EL (cell line): ENCODE measurements at places on chromosomes 3 and 15.

DNA sequence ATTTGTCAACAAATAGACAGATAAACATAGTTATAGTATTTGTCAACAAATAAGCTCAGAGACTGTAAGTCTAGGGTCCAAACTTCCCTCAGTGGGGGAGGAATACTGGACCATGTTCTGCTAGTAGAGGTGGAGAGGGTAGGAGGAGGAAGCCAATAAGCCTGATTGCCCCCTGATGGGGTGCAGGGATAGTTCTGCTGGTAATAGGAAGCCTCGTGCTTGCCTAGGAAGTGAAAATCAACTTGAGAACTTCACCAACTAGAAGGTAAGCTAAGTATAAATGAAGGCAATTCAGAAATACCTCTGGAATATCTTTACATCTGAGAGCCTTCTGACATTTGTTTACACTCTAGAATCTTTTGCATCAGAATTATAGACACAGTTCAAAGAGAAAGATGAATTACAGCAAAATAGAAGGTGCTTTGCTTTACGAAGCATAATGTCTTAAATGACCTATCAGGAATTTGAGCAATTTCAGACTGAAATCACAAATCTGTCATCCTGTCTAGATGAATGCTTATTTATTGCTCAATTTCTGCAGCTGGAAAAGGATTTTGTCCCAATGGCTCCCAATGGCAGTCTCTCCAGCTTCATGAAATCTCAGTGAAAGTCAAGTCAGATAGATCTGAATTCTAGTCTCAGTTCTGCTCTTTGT lies 225.6 kb upstream of the TBC1D5 start:
- DNase-seq = no peak

DNA sequence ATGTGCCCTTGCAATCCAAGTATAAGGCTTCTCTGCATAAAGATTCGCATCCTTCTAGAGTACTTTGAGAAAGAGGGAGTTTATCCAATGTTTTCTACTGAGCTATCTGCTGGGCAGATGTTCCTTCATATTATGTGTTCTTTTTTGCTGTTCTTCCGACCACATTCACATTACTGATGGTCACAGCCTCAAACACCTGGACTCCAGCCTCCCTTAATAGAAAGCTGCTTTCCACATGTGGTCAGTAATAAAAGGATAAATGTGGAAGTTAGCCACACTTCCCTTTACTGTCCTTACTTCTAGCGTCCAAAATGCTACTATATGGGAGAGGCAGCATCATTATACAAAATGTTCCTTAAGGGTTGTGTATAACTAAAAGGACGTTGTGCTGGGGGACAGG lies 116.9 kb downstream of the CD47 start:
- DNase-seq = no peak

DNA sequence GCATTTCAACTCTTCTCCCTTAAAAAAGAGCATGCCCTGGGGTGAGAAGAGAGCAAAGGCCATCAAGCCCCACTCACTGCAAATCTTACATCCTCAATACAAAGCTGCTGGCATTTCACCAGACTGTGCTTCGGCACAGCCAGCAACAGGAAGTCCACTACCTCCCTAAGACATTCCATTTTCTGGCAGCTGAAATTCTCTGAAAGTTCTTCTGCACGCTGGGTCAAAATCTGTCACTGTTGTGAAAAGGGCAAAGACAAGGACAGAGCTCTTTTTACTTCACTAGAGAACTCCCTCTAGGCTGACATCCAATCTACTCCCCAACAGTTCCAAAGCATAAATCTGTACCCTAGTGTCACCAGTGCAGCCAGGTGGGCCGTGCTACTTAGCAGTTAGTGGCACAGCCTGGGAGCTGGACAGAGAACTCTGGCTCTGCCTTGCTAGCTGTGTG lies 6.3 kb downstream of the MTMR10 start:
- DNase-seq = peak; percentile 56

DNA sequence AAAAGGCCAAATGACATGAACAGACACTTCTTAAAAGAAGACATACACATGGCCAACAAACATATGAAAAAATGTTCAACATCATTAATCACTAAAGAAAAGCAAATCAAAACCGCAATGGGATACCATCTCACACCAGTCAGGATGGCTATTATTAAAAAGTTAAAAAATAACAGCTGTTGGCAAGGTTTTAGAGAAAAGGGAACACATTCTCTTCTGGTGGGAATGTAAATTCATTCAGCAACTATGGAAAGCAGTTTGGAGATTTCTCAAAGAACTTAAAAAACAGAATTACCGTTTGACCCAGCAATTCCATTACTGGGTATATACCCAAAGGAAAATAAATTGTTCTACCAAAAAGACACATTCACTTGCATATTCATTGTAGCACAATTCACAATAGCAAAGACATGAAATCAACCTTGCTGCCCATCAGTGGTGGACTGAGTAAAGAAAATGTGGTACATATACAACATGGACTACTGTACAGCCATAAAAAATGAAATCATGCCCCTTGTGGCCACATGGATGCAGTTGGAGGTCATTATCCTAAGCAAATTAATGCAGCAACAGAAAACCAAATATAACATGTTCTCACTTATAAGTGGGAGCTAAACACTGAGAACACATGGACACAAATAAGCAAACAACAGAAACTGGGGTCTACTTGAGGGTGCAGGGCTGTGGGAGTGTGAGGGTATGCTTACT lies 190.7 kb upstream of the MCTP2 start:
- no peak for DNase-seq

- no peak for DNase-seq
Observed at GRCh38 chr3:139529662-139530061, 9.9 kb downstream of the RBP1 start.

- no peak for DNase-seq
Observed at GRCh38 chr3:169613053-169613803, 50.3 kb downstream of the MECOM start.

DNA sequence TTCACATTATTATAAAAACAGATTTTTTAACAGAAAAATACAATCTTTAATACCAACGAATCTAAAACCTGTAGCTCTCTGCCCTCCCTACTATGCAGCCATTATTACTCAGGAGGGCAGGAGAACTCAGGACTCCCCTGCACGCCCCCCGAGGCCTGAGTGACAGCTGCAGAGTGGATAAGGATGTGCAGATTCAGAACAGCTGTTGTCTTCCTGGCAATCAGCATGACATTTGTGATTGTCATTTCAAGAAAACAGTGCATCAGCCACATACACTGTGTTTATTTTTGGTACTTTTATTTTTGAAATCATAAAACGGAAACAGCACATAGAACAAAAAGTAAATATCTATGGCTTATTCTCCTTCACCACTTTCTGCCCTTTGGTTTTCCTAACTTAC lies 450.8 kb downstream of the OCA2 start:
- no peak for DNase-seq

DNA sequence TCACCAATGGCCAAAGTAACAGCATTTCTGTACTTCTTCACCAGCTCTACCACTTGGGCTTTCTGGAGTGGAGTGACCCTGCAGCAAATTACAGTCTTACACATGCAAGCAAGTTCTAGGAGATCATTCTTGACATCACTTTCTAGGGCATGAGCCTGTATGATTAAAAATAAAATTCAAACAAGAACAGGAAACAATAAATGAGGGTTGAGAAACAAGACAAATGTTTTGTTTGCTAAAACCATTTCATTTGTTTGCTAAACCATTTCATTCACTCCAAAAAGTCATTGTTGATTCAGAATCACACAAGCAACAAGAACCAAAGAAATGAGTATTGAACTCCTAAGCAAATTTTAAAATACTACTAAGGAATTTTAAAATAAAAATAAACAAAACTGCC lies 220.9 kb downstream of the ATP8B4 start:
- DNase-seq = no peak

- no peak for DNase-seq
Observed at GRCh38 chr3:58607816-58608215, 30.6 kb upstream of the FAM107A start.

GRCh38 chr3:40779039-40779438 lies 254.3 kb downstream of the ZNF621 start:
- DNase-seq = no peak

DNA sequence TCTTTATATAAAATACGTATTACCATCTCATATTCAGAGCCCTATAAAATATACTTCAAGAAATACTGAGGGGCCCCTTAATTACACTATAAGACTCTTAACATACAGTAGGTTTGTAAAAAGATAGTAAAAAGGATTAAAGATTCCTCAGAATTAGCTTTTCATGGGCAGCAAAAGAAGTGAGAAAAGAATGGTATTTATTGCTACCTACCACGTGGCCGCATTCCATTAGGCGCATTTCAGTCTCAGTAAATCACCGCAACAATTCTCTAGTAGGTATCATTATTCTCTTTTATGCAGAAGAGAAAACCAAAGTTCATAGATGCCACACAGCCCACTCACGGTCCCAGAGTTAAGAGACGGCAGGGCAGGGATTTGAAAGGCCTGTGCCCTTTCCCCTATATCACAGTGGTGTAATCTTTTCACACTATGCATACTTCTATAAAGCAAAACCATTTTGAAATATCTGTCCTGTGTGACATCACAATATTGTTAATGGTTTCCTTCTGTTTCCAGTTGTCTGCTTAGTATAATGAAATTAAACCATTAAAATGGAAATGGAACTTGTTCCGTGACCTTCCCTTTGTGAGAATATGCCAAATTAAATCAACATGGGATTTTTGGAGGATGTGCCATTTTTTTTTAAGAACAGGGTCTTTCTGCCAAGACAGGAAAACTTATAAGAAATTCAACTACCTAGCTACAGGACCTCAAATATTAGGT lies 1072.2 kb downstream of the FHIT start:
- no peak for DNase-seq

DNA sequence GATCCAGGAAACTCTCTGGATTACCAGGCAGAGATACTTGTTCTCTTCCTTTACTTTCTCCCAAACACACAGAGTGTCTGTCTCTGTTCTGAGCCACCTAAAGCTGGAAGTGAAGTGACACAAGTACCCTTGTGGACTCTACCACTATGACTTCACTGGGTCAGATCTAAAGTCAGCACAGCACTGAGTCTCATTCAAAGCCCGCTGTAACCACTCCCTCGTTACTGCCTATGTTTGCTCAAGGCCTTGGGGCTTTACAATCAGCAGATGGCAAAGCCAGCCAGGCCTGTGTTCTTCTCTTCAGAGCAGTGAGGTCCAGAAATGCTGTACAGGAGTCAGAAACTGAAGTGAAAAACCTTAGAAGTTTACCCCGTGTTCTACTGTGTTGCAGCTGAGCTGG lies 588.3 kb upstream of the SEMA6D start:
- no peak for DNase-seq

DNA sequence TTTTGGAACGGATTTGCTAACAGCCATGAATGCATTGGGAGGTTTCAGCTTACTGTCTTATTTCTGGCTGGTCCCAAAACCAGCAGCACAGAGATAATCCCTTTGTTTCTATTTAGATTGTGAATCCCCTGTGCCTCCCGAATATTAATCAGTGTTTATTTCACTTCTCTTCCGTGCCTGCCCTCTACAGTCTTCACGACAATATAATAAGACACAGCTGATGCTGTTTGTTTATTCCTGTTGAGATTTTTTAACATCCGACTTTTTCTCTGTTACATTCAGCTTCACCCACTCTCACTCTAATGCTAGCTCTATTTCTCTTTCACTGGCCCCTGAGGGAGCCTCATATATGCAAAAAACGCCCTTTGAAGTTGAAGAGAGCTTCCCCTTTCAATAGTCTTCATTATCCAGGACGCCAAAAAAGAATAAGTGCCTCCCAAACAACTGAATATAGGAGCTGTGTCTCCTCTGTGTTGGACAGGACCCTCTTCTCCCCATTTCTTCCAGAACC lies 995.3 kb downstream of the ROBO2 start:
- DNase-seq = no peak

DNA sequence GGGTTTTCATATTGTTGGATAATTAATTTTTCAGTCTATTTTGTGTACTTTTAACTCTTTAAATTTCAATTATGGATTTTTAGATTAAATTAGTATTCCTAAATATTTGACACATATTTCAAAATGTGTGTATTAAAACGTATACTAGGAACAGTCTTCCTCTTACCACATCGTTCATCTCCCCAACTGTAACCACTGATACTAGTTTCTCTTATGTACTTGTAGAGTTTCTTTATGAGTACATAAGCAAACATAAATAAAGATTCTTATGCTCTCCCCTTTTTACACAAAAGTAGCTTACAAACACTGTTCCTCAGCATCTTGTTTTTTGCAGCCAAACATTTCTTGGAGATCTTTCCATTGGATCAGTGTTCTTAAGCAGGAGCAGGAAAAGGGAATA lies 45.9 kb downstream of the CMSS1 start:
- DNase-seq = no peak

- DNase-seq = no peak
Observed at GRCh38 chr3:100274361-100274760, 13.6 kb downstream of the TBC1D23 start.

DNA sequence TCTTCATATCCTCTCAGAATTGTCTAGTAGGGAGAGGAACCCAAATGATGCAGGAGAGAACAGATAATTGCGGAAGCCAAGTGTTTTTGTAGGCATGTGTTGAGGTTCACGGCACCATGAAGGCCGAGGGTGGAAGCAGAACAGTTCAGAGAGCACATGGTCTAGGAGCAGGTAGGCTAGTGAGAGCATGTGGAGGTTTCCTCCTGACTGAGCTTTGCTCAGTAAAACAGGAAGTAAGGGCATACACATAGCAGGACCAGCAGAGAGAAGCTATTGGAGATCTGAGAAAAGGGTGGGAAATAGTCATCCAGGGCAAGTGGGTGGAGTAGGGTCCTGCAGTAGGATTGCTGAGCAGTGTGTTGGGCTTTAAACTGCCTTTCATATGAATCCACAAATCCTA lies 491.1 kb downstream of the FHIT start:
- DNase-seq = no peak

DNA sequence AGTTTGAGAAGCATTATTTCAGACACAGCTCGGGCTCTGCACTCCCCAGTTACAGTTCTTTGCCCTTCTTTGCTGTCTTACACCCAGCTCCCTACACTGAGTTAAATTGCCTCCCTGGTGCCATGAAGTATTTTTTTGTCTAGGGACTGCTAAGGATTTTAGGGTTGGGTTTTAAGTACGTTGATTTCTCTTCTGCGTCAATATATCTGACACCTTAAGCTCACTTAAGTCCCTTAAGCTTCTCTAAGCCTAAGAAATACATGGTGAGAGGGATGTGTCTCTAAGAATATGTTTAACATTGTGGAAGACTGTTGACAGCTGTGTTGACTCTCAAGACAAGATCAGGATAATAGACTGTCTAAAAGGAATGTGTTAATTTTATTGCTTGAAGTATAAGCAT lies 400.5 kb downstream of the PTPRG start:
- DNase-seq = no peak
